ENCODE measurements at places on chromosomes 1 and 21.

DNA sequence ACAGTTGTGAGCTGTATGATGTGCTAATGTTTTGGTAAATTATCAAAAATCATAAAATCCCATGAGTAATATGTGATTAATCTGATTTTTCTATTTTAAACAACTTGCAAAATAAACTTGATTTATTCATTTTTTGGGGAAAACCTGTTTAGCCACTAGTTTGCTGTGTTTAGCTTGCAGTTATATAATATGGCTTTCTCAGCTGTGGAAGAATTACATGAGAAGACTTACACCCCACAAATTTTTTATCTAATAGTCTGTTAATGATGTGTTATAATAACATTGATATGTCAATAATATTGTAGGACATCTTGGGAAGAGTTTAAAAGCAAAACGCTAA lies 2.4 kb upstream of the ERRFI1 start:
- DNase-seq, result no peak

GRCh38 chr1:242966892-242967291 lies 288.2 kb downstream of the CEP170 start:
- DNase-seq, result no peak

- DNase-seq, result no peak
Measured at GRCh38 chr1:155043301-155043702, 7.8 kb upstream of the ADAM15 start.

GRCh38 chr1:180927348-180927747 lies 14.7 kb downstream of the KIAA1614 start:
- DNase-seq, result no peak

GRCh38 chr1:233737341-233737740 lies 123.4 kb downstream of the KCNK1 start:
- DNase-seq, result no peak

DNA sequence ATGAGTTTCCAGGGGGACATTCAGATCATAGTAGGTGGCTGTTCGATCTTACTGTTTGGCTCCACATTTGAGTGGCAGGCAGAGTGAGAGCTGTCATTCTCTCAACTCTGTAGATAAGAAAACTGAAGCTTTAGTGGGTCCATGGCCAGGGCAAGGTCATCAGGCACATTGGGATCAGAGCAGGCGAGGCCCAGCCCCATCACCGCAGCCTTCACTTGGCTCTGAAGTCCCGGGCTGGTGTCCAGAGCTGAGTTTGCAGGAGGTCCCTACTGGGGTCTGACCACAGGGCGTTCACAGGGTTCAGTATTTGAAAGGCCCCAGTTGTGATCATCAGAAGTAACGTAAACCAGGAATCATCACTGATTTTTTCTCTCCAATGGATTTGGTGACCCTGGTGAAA lies 76.7 kb downstream of the OBSCN start:
- no peak for DNase-seq

GRCh38 chr21:40846587-40847411 lies at the start of gene DSCAM:
Gene DSCAM (minus strand): TSS chr21:40847158. CDS start chr21:40846661, 497 bp downstream.
- no peak for DNase-seq

DNA sequence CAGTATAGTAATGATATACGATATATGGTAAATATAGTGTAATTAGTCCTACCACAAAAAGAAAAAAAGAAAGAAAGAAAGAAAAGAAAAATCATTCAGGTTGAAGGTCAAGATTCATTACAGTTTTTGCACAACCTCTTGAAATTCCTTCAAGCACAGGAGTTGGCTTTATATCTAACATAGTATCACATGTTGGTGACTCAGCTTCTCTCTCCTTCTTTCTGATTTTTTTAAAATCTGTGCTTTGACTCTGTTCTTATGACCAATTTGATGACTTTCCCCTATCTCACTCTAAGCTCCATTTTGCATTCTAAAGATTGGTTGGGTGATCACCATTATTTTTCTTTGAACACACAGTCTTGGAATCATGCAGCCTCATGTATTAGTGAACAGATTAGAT lies 148.2 kb upstream of the COL11A1 start:
- DNase-seq, result no peak

DNA sequence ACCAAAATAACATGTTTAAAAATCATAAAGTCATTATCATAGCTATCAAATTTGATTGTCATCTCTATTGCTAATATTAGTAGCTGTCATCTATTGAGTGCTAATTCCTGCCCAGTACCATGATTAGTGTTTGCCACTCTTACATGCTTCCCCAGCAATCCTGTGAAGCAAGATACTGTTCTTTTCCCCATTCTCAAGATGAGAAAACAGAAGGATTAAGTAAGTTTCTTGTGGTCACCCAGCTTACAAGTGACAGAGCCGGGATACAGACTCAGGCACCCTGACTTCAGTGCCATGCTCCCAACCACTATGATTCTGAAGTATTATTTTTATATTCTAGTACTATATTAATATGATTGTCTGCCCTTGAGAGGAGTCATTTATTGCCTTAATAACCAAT lies 36.5 kb downstream of the LRRC8C start:
- no peak for DNase-seq

DNA sequence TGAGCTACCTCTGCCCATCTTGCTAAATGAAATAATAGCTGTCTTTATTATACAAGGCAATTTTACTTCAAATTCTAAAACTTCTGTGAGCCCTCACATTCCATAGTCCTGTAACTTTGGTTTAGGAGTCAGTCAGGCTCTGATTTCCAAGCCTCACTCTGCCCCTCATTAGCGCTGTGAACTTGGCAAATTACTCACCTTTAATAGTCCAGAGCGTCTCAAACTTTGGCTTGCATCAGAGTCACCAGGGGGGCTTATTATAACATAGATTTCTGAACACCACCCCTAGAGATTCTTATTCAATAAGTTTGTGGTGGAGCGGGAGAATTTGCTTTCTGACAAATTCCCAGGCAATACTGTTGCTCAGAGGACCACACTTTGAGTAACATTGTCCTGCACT lies 126.2 kb upstream of the FGGY start:
- DNase-seq, result no peak

DNA sequence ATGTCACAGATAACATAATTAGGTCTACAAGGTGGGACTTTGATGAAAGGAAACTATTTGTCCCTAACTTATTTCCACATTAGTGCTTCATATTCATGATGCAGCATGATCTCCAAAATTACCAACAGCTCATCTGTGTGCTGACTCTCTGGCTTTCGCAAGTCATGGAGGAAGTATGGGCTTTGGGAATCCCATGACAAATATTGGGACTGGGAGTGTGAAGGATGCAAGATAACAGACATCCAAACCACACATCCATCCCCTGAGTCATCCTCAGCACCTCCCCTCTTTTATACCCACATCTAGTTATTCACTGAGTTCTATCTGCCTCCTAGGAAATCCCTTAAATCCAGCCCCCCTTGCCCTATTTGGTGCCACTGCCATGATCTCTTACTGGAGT lies 102.8 kb upstream of the COL24A1 start:
- DNase-seq, result no peak

DNA sequence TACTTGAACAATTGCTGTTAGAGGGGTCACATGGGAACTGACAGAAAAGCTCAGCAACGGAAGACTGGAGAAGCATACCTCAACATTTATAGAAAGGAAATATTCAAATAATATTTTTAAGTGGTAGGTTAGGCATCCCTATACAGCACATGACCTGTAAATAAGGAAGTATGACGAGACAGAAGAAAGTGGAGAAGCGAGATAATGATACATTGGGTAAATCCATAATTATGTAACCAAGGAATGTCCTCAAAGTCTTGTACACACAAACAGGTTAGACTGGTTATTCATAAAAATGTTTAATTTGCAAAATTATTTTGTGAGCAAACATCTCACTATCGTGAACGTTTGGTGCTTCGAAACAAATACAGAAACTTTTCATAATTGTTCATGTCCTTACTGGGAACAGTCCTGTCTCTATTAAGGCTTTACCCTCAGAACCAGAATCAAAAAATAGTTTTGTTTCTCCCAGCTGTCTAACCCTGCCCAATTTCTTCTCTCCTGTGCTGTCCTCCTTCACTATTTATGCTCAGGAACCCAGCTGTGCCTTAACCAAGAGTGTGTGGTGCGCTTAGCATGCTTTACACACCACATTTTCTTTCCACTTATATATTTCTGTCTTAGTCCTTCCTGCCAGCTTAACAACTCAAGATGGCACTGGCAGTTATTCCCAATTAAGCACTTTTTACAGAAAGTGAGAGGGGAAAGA lies 10.2 kb downstream of the KMO start:
- DNase-seq, result no peak

DNA sequence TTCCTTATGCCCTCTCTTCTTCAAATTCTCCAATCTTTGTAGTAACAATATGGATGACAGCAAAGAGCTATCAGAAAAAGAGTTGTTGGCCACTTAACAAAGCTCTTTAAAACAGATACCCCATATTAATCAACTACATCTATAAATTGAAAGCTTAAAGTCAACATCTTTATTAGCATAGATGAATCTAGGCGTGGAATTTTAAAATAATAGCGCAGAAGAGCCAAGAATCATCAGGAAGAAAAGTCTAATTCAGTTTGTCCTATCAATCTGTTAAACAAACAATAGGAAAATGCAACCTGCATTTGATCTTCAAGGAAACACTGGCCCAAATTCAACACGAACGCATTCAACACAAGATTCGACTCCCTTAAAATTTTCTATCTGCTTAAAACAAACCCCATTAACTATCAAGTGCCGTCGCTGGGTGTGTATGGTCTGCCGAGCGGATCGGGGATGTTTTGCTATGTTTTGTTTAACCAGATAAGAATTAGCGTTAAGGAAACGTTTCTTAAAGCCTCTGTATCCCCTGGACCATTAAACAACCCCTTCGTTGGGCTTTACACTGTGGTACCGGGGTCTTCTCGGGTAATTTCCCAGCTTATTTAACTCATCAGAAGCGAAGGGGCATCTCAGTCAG lies 1.0 kb downstream of the LYST start:
- DNase-seq, result no peak

DNA sequence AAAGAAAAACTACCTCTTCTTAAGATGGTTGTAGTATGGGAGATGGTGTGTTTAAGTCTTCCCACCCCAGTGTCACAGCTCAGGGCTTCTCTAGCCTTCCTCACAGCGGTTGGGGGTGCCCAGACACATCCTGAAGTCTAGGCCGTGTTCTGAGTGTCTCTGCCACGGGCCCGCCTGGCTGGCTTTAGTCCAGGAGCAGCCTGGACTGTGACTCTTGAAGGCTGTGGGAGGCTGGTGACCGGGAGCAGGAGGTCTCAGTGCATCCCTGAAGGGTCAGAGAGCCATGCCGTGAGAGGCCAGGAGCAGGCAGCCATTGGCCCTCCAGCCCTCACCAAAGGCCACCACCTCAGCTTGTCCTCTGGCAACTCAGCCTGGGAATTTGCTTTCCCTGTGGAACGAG lies 4.5 kb downstream of the EPHX1 start:
- no peak for DNase-seq

GRCh38 chr1:241942738-241943137 lies 14.8 kb upstream of the BECN2 start:
- no peak for DNase-seq

DNA sequence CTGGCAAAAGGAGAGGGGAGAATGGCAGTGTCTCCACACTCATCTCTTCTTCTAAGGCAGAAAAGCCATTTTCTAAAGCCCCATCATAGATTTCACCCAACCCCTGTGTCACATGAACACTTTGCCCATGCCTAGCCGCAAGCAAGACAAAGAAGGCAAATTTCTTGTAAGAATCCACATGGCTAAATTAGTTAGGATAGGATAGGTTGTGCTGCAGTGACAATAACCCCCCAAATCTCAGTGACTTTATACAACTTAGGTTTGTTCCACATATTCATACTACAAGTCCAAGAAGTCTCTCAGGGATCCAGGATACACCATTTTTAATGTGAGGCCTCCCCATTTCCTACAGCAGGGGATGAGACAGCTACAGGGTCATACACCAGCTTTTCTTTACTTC lies 40.8 kb downstream of the MIS18A start:
- no peak for DNase-seq

GRCh38 chr1:1072849-1073742 lies 1.0 kb downstream of the RNF223 start:
- DNase-seq, result no peak

DNA sequence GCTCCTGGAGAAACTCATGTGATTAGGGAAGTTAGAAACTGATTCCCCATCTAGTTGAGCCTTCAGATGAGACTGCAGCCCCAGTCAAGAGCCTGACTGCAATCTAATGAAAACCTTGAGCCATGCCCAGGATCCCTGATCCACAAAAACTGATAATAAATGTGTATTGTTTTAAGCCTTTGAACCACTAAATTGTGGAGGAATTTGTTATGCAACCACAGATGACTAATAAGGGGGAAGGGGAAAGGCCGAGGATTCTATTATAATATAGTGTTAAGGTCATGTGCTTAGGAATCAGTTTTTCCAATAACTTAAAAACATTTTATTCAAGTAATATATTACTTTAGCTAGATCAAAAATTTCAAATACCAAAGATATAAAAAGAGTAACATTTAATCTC lies 52.8 kb upstream of the USP25 start:
- DNase-seq, result no peak

DNA sequence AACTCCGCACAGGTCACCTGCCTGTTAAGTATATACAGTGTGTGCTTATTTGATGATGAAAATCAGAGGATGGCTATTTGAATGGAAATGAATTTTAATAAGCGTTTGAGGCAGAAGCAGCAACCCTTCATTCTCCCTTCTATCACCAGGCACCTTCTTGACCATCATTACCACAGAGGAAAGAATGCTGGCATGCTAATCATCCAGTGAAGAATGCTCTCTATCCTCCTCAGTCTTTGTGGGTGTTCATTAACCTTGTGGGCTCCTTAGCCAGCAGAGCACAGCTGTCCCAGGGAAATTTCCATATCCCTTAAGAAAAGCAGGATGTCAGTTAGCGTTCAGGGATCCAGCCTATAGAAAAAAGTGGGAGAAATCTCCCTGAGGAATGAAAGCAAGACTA lies 428.0 kb upstream of the CAMK1G start:
- no peak for DNase-seq

All from stimulated activated CD4-positive, alpha-beta T cell treated with anti-CD3 and anti-CD28 coated beads, Interleukin-2, amount 100 ng/mL, for 48 hours (primary cell).